ENCODE measurements at places on chromosomes 4 and X.

DNA sequence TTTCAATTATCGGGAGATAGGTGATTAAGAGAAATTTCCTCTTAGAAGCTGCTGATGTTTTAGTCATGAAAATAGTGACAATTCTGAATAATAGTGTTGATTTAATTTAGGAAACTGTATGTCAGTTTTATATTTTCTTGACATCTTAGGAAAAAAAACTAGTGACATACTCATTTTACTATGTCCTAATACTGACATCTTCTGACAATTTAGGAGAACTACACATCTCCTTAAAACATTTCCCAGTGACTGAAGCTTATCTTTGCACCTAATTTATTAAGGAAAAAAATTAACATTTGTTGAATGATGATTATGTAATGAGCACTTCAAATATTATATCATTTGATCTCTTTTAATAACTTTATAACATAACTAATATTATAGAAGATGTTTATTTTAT is 42.0 kb upstream of the RBMXL3 start:
- no peak for DNase-seq

- no peak for DNase-seq
Observed at GRCh38 chrX:1052021-1052420, 160.4 kb downstream of the CRLF2 start.

DNA sequence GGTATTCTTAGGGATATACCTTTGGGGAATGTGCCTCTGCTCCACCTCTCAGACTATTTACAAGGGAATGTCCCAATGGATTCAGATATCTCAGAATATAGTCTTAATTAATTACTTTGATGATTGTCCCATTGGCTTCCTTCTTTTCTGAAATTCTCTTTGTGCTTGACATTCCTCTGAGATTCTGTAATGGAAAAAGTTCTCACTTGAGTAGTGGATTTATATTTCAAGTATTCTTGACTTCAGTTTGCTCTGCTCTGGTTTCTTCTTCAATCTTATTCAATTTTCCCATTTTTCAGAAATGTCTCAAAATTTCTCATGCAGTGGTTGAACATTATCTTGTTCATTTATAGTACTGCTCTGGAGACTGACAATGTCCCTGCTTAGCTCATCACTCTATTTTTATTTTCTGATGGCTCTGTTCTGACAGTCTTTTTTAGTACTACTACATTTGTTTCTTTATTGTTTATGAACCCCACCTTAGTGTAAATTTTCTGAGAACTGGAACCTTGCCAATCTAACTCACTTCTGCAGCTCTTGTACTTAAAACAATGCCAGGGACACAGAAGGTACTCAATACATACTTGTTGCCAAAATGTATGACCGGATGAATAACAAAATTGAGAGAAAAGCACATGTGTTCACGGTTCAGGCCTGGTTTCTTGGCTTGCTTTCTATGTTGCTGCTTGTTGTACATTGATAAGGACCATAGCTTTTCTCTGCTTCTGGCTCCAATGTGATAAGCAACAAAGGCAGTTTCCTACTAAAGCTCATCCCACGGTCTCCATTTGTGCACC is 471.7 kb downstream of the GASK1B start:
- DNase-seq: no peak

DNA sequence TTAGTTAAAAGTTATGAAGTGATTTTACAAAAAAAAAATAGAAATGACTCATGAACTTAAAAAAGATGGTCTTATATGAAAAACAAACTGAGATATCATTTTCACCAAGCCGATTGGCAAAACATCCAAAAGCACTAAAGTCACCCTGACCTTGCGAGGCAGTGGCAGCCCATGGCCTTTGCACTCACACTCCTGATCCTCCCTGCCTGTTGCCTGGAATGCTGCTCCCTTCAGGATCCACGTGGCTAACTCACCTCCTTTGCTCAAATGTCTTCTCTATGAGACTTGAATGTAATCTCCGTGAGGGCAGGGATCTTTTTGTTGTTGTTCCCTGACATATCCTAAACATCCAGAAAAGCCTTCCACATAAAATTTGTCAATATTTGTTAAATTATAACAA is 106.4 kb downstream of the RAPGEF2 start:
- no peak for DNase-seq

- DNase-seq: no peak
Observed at GRCh38 chr4:182679533-182679932, 237.7 kb downstream of the DCTD start.

- DNase-seq: no peak
Observed at GRCh38 chr4:36551697-36552214, 270.3 kb downstream of the DTHD1 start.

GRCh38 chr4:73916172-73916925 is 47.2 kb downstream of the CXCL1 start:
- no peak for DNase-seq

GRCh38 chr4:166318810-166319525 is 445.9 kb downstream of the TLL1 start:
- DNase-seq: no peak

DNA sequence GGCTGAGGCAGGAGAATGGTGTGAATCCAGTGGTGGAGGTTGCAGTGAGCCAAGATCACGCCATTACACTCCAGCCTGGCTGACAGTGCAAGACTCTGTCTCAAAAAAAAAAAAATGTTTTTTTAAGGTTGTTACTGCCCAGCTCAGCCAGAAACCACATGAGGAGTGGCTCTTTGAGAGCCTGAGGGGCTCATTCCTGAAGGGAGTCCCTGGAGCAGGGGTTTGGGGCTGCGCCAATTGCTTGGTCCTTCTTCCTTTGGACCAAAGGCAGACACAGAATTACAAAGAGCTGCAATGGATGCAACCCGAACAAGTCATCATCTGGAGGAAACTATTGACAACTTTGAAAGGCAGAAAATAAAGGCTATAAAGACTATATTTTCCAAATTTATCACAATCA is 60.6 kb upstream of the WWC2 start:
- DNase-seq: no peak

- no peak for DNase-seq
Observed at GRCh38 chrX:121154858-121155404, 107.5 kb downstream of the GLUD2 start.

DNA sequence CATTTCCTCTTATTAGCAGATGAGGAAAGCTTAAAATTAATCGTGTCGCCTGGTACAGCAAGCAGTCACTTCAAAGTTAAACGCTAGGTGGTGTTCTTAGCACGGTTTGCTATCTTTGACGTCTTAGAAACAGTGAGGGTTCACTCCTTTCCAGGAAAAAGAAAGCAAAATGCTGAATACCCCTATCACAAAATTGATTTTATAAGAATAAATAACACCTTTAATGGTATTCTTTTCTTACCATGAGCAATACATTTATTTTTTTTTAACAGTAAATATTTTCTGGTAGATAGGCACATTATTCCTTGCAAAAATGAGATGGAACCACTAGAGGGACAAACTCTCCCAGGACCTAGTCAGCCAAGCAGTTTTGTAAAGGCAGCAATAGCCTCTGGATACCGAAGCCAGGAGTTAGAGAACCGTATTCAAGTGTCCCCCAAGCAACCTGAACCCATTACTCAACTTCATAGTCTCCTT is 153.9 kb downstream of the KDR start:
- no peak for DNase-seq

DNA sequence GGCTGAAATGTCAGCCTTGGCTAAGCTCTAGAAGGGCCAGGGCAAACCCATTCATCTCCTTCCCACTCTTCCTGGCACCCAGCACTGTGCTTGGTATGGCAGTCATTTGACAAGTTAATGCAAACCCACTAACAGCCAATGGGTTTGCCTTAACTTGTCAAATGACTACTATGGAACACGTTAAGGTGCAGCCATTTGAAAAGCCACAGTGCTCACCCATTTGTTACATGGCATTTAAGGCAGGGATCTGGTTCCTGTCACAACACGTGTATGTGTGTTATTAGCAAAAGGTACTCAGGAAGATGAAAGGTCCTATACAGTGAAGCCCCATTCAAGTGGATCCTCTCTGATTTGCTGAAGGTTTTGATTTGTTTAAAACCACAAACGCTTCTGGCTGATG is 7.2 kb downstream of the CRMP1 start:
- DNase-seq: no peak

DNA sequence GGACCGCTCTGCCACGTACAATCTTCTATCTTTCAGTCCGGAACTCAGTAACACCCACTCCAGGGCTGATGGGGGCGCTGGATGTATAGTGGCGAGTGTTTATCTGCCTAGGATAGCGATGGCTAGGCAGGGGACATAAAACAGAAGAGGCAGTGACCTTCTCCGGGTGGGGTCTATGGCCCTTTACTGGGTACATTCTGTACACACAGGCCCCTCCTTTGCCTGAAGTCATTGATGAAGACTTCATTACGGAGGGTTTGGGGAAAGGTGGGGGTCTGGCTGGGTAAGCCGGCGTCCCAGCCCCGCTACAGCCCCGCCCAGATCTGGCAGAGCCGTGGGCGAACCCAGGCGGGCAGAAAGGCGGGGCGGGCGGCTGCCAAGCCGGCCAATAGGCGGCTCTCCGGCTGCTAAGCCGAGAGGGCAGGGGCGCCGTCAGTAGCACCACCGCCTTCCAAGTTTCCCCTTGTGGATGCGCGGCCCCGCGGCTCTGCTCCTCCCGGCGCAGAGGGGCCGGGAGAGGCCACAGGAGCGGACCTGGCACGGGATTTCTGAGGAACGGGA is at the start of gene CHST7:
TSS of gene CHST7 (plus strand) at position 435 of the 561 bp plus-strand sequence. CDS start 167 bp downstream, outside the sequence.
- DNase-seq: no peak

DNA sequence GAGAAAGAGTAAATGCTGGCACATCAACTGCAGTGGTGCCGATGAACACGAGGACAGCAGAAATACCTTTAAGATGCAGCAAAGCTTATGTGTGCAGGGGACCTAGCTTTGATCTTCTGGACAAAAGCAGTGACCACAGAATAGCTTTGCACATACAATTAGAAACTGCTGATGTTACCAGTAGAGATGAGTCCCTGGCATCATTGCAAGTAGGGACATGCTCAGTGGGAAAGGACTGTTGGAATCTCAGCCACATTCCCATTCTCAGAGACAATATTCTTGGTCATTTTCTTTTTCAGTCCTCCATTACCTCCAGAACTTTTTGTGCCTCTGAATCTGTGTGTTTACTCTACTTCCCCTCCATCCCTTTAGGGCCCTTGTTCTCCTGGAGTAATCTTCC is 16.9 kb upstream of the PDLIM3 start:
- DNase-seq: no peak

DNA sequence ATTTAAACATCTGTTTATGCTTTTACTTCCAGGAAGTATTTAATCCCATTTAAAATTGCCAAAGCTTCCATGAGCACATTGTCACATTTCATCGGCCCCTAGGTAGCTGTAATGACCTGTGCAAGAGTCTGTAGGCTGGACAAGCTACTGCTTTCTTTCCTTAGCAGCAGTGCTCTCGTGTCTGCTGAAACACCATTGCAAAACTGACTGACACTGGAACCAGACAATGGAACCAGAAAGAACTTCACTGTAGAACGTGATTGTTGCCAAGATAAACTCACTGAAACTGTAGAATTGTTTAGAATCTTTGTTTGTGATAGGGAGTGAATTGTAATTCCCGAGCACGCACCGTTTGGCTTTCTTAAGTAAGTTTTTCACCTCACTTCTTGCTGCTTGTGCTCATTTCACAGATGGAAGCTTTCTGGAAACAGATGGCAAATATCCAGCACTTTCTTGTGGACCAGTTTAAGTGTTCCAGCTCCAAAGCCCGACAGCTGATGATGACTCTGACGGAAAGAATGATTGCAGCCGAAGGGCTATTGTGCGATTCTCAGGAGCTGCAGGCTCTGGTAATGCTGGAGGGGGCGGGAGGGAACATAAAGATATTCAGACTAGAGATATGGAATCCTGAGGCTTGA is 36.9 kb downstream of the EVC start:
- peak; percentile 92 for DNase-seq

DNA sequence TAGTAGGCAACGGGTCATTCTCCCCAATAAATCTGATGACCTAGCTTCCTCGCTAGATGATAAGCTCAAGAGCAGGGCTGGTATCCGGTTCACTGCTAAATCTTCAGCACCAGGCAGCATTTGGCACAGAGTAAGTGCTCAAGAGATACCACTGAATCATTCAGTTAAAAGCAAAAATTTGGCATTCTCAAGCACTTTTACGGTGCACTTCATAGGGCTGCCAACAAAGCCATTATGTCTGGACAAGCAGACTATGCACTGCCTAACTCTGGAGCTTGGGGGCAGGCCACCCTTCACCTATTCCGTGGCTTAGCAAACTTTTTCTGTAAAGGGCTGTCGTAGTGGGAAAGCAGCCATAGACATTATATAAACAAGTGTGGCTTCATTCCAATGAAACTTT is 23.8 kb upstream of the CXorf38 start:
- DNase-seq: no peak

GRCh38 chr4:13007802-13008470 is 476.2 kb downstream of the RAB28 start:
- no peak for DNase-seq

GRCh38 chr4:176824645-176825366 is 32.1 kb upstream of the VEGFC start:
- no peak for DNase-seq

- DNase-seq: no peak
Observed at GRCh38 chr4:140976768-140977167, 156.5 kb downstream of the RNF150 start.

- no peak for DNase-seq
Observed at GRCh38 chr4:4794421-4794820, 65.0 kb upstream of the MSX1 start.

DNA sequence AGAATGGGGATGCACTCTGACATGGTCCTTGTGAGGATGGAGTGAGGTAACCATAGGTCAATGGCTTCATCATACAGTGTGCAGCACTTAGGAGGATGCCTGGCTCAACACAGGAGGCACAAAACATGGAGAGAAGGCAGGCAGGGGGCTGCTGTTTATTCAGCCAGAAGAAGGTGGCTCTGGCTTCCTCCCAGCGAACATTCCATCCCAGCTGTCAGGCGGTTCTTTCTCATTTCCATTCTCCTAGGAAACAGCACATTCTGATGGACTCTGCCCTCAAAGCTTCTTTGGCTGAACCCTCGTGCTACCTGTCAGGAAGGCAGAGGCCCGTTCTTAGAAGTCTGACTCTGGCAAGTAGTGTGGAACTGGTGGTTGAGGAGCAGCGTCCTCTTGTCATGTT is 18.6 kb downstream of the STK32B start:
- DNase-seq: no peak

- DNase-seq: no peak
Observed at GRCh38 chr4:143186649-143187048, 1.9 kb downstream of the USP38 start.

DNA sequence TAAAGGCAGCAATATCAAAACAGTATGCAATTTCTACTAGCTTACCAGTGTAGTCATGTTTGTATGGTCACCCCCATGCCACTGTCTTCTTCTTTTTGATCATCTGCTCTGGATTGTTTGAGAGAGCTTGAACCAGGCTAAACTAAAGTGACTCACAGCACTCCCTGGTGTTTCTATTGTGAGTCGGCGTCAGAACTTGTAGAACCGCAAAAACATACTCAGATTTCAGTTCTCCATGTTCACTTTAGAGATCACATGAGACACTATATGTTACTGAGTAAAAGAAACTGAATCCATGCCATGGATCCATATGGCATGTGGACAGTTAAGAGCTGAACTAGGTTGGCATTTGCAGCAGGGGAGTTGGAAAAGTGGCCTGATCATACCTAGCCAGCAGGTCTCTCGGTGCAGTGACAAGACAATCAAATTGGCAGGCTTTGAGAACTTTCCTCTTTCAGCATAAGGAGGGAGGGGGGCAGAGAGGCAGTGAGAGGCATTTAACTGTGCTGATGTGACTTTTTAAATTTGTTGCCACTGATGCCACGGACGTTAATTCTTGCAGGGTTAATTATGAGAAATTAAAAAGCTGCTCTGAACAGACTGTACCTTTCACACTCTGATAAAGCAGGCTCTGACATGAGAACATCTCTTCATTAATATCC is 88.4 kb downstream of the AFF2 start:
- DNase-seq: no peak

- no peak for DNase-seq
Observed at GRCh38 chr4:76036855-76037254, 985 bp upstream of the CXCL11 start.

- no peak for DNase-seq
Observed at GRCh38 chr4:67694662-67695061, 6.3 kb downstream of the UBA6 start.
